ENCODE measurements at places on chromosomes 12 and 14. TPM values are rescaled to one million over a fixed set of nuclear protein-coding genes. Genes with fewer than 3 reads are reported as not detected.

LMO3 gene
- total RNA-seq, result 56.3 TPM

GLIPR1L1 gene
- total RNA-seq, result not detected

MIP gene
- total RNA-seq, result not detected

TAS2R7 gene
- total RNA-seq, result not detected

TAS2R30 gene
- total RNA-seq, result 17.0 TPM

GPR68 gene
- 0.66 TPM for total RNA-seq

IL26 gene
- not detected for total RNA-seq

OR6C74 gene
- total RNA-seq, result not detected

MANSC1 gene
- 16.3 TPM for total RNA-seq

- DNase-seq, result no peak
Measured at GRCh38 chr12:106001837-106002218, 136.9 kb downstream of the NUAK1 start.

GRCh38 chr14:99125113-99125512 is 146.9 kb downstream of the BCL11B start:
- no peak for DNase-seq

DNA sequence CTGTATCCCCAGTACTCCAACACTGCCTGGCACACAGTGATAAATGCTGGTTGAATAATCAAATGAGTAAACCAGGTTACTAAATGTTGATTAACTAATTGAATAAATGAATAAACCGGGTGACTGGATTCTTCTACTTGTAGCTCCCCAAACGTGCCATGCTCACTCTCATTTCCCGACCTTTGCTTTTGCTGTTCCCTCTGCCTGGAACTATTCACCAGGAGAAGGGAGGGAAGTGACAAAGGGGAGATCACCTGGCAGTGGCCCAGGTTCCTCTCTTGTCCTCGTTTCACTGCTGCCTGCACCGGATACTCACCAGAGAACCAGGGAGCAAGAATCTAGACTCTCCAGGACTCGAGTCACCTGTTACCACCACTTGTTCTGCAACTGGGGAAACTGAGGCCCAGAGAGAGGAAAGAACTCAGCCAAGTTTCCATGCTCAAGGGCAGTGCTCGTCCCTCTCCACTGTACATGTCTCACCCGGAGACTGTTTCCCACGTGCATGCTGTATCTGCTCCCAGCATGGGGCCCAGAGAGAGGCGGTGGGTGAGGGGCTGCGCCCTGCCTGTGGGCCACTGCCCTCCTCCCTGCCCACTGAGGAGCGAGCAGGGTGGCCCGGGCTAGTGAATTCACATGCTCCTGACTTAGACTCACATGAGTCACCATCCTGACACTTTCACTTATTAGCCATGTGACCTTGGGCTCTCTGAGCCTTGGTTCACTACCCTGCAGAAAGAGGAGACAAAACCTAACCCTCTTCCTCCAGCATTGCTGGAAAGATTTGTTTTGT is 17.7 kb upstream of the POP5 start:
- no peak for DNase-seq

DNA sequence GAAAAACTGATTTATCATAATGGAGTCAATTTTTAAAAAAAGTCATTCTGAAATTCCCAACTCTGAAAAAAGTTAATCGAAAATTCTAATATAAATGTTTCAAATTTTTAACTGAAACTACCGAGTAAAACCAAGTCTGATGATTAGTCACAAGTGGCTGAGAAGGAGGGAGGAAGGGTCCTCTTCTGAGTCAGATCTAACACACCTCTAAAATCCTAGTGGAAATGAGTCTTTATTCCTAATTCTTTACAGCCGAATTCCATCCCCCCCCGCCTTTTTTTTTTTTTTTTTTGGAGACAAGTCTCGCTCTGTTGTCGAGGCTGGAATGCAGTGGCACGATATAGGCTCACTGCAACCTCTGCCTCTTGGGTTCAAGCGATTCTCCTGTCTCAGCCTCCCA is 37.9 kb downstream of the RAD9B start:
- DNase-seq, result no peak

DNA sequence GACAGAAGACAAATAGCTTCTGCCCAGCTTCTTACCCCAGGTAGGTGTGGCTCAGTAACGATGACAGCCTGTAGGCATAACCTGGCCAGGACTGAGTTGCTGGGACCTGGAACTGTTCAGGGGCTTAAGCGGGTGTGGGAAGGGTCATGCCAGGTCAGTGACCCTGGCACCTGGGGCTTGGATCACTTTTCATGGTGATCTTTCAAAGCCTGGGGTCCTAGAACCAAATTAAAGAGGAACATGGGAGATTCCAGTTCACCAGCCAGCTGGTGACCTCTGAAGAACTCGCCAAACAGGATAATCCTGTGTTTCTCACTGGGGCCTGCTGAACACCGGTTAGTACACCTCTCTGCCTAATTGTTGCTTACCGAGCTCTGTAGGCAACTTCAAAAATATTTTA is 102.6 kb upstream of the LMNTD1 start:
- DNase-seq, result peak; percentile 34

DNA sequence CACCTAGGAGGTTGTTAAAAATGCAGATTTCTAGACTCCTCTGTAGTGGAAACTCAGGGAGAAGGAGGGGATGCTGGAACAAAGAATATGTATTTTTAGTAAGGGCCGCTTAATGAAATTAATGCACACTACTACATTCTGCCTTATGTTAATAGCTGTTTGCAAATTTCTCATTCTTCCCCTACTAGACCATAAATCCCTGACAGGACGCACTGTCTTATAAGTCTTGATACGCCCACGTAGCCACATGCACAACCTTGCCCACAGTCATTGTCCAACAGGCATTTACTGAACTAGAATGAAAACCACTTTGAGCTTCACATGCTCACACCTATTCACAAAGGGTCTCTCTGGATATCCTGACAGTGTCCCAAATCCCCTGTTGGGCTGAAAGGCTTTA is 10.5 kb downstream of the KRT2 start:
- DNase-seq, result no peak

GRCh38 chr12:7884689-7885088 is 12.0 kb upstream of the SLC2A14 start:
- no peak for DNase-seq

GRCh38 chr12:49763006-49763591 is 21.7 kb downstream of the TMBIM6 start:
- peak; percentile 66 for DNase-seq

DNA sequence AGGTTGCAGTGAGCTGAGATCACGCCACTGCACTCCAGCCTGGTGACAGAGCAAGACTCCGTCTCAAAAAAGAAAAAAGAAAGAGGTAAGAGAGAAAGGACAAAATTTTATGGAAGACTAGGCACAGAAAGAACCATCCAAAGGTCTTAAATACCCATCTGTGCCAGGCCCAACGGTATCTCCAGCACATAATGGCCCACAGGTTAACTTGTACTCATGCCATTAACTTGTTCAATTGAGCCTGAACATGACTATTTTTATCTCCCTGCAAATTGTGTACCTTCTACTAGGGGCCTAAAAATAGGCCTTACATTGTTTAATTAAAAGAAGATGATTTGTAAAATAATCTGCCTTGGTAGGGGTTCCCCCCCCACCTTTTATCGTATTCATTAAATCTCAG is 80.2 kb downstream of the RIC8B start:
- DNase-seq, result no peak

DNA sequence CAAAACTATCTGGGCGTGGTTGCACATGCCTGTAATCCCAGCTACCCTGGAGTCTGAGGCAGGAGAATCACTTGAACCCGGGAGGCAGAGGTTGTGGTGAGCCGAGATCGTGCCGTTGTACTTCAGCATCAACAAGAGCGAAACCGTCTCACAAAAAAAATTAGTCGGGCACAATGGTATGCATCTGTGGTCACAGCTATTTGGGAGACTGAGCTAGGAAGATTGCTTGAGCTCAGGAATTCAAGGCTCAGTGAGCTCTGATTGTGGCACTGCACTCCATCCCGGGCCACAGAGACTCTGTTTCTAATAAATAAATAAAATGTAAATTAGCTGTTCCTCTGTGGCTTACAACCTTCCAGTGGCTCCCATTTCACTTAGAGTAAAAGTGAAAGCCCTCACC is 28.0 kb downstream of the RCOR1 start:
- no peak for DNase-seq

GRCh38 chr14:100892496-100893227 is 10.9 kb downstream of the RTL1 start:
- no peak for DNase-seq

DNA sequence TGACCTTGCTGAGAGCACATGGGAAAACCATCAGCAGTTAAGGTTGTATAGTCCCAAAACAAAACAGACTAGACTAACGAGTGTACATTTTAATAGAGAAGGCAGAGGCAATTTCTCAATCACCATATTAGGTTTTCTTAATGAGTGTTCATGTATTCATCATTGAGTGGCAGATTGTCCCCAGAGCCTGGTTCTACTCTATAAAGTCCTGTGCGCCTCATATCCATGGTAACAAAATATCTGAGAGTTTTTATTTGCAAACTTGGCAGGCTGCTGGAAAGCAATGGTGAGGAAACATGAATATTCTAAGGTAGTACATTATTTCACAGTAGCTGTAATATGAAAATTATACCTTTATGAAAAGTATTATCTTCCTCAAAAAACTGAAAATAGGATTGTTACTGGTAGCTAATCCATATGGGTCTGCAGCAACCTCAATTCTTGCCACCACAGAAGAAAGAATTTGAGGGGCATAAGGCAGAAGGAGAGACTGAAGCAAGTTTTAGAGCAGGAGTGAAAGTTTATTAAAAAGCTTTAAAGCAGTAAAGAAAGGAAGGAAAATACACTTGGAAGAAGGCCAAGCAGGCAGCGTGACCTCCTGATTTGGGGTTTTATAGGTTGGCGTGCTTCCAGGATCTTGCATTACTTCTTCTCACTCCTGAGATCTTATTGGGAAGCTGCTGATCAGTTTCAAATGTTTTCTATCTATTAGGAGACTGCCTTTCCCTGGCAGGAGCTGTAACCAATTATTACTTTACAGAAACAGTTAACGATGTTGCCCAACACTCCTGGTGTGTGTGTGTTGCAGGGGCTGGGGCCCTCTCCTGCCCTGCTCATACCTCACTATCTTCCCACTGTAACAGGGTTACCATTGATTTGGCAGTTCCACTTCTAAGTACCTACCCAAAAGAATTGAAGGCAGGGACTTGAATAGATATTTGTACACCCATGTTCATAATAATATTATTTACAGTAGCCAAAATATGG is 154.0 kb upstream of the NUDT4 start:
- no peak for DNase-seq

DNA sequence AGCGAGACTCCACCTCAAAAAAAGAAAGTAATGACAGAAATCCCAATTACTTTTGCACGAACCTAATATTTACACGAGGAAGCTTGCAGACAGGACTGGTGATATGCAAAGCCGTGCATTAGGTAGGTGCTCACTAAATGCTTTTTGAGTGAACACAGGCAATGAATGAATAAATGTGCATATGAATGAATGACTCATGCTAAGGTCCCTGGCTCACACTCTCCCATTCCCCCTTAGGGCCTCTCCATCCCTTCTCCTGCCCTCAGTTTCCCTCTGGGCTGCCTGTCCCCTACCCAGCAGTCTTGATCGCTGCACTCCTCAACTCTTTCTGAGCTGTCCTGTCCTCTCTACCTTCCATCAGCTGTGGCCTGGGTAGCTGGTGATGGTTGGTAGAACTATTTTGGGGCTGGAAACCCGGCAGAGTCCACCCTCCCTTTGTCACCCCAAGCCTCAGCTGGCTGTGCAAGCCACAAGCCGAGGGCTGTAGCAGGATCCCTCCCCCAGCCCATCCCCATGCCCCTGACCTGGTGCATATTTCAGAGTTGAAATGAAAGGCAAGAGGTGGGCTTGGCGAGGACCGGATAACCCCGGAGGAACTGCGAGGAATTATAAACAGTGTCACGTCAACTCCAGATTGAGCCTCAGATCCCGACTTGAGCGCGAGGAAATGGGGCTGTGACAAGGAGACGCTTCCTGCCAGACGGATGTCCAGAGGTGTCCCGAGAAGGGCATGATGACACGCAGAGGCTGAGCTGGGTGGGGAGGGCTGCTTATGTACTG is 191.7 kb upstream of the GSC start:
- DNase-seq, result no peak

DNA sequence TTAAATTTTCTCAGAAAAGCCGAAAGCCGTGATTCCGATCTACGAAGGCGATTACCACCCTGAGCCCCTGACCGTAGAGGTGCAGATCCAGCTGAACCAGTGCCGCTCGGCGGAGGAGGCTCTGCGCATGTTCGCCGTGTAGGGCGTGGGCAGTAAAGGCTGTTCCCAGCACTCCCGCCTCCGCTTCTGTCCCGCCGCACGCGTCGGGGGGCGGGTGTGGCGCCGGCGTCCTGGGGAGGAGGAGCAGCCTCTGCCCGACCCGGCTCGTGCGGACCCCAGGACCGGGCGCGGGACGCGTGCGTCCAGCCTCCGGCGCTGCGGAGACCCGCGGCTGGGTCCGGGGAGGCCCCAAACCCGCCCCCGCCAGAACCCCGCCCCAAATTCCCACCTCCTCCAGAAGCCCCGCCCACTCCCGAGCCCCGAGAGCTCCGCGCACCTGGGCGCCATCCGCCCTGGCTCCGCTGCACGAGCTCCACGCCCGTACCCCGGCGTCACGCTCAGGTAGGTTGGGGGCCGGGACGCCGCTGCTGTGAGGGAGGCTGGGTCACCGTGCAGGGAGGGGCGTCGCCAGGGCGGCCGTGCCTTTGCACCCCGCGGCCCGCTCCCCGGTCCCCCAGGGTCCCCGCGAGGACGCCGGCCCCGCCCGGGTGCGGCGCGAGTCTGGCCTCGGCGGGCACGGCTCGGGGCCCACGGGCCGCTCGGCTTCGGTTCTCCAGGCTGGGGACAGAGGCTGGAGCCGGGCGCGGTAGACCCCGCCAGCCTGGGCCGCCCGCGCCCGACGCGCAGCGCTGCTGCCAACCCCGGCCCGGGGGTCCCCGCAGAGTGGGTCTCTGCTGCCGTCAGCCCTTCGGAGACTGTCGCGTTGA is at the start of gene B3GNT4:
Gene B3GNT4, plus strand, starts transcription at position 409 of the 866 bp plus-strand sequence. CDS start 910 bp downstream, outside the sequence.
- DNase-seq, result no peak

DNA sequence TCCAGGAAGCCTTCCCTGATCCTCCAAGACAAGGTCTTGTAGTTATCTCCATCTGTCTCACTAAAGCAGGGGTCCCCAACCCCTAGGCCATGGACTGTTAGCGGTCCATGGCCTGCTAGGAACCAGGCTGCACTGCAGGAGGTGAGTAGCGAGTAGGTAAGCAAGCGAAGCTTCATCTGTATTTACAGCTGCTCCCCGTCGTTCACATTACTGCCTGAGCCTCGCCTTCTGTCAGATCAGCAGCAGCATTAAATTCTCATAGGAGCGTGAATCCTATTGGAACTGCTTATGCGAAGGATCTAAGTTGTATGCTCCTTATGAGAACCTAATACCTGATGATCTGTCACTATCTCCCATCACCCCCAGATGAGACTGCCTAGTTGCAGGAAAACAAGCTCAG is 12.4 kb upstream of the NFYB start:
- DNase-seq, result no peak

- no peak for DNase-seq
Measured at GRCh38 chr12:41221491-41221890, 33.4 kb downstream of the PDZRN4 start.

- no peak for DNase-seq
Measured at GRCh38 chr14:26400373-26400772, 197.5 kb downstream of the NOVA1 start.

GRCh38 chr12:31407562-31407961 is 81.6 kb upstream of the SINHCAF start:
- DNase-seq, result no peak

- DNase-seq, result peak; percentile 59
Measured at GRCh38 chr12:599756-600155, 63.5 kb downstream of the NINJ2 start.

GRCh38 chr14:78598046-78598920 is 428.1 kb downstream of the NRXN3 start:
- no peak for DNase-seq

- no peak for DNase-seq
Measured at GRCh38 chr12:106994579-106995220, 7.8 kb upstream of the MTERF2 start.

GRCh38 chr12:60266381-60266852 is 670.6 kb downstream of the SLC16A7 start:
- DNase-seq, result no peak

Data from breast epithelium (tissue), 4 donors.